ENCODE measurements at places on chromosomes 16 and 17. TPM values are rescaled to one million over a fixed set of nuclear protein-coding genes. Genes with fewer than 3 reads are reported as not detected.

NTN1 gene
- total RNA-seq = 19.2 TPM

CMTM1 gene
- 0.67 TPM for total RNA-seq

SKAP1 gene
- not detected for total RNA-seq

DYNLRB2 gene
- total RNA-seq = 0.93 TPM

CHST4 gene
- not detected for total RNA-seq

PKD1 gene
- 441 TPM for total RNA-seq

GRCh38 chr17:77425791-77426641, 285.2 kb downstream of the SEC14L1 start:
- DNase-seq = no peak

DNA sequence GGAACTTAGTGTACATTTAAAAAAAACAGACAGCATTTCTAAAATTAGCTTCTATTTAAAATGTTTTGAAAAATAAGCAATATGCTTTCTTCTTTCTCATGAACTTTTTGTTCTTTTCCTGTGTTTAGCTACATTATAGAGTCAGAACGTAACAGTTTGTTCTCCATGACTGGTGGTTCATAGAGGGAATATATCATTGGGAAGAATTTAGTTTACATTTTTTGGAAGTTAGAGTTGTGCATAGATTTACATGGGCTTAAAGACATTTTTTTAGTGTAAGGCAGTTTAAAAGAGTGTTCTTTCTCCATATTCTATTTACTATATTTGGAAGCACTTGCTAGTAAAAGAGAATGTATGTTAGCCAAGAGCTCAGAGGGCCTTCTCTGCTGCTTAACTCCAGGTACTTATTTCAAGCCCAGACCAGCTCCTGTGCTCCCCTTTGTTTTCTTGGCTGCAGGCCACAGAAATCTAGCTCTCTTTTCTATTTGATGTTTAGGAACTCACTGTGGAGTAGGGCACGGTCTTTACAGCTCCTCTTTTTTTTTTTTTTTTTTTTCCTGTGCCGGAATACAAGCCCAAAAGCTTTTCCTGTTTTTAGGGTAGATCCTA, 20.2 kb downstream of the AP2B1 start:
- no peak for DNase-seq

- DNase-seq = no peak
Measured at GRCh38 chr16:56436258-56436657, 10.9 kb upstream of the AMFR start.

GRCh38 chr16:1333149-1333812, at the start of gene BAIAP3:
TSS of gene BAIAP3 (plus strand) at chr16:1333645. CDS start at chr16:1338550, 4,905 bp downstream.
- peak; percentile 58 for DNase-seq

- no peak for DNase-seq
Measured at GRCh38 chr17:13749166-13749890, 147.6 kb upstream of the HS3ST3A1 start.

GRCh38 chr16:12435018-12435417, 368.7 kb downstream of the CPPED1 start:
- DNase-seq = no peak

- no peak for DNase-seq
Measured at GRCh38 chr16:21590796-21591195, 8.6 kb upstream of the METTL9 start.

- peak; percentile 49 for DNase-seq
Measured at GRCh38 chr17:58046239-58047094, 36.8 kb upstream of the DYNLL2 start.

DNA sequence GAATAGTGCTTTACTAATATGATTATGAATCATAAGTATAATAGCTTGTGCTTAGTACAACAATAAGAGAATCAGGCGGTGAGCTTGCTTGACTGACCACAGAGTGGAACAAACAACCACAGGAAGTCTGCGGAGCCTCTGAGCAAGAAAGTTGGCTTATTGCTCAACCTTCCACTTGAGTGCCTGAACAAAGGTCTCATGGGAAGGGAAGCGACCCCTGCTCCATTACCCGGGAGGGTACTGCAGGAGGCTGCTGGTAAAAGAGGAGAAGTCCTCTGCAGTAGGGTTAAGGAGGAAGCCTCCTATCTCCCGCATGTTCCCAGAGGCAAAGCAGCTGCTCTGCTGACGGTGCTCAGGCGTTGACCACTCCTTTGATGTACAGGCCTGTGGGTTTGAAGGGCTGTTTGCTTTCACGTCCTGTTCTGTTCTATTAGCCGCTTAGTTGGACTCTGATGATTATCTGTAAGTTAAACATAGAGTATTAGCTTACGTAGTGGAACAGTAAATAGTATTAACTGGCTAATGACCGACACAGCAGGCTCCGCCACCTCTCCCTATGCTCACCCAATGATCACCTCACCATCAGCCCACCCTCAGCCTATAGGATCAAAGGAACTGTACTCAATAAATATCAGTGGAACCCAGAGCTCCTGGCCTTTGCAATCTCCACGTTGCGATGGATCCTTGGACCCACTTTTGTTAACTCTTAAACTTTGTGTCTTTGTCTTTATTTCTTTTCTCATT, 17.5 kb downstream of the ALOX15B start:
- DNase-seq = peak; percentile 47

DNA sequence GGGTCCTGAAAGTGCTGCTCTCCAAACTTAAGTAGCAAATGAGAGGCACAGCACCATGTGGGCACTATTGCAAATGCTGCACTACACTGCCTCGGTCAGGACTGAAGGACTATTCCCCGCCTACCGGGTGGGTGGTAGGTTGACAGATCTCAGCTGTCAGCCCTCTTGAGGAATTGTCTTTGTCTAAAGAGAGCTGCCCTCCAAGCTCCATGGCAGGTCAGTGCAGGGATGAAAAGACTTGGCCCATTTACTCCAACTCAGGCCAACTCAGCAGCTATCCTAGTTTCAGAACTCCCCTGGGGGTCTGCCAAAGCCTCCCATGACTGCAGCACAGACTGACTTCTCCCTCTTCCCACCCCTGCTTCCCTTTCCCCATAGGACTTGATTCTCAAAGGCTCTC, 3.4 kb upstream of the PDZD9 start:
- DNase-seq = no peak

DNA sequence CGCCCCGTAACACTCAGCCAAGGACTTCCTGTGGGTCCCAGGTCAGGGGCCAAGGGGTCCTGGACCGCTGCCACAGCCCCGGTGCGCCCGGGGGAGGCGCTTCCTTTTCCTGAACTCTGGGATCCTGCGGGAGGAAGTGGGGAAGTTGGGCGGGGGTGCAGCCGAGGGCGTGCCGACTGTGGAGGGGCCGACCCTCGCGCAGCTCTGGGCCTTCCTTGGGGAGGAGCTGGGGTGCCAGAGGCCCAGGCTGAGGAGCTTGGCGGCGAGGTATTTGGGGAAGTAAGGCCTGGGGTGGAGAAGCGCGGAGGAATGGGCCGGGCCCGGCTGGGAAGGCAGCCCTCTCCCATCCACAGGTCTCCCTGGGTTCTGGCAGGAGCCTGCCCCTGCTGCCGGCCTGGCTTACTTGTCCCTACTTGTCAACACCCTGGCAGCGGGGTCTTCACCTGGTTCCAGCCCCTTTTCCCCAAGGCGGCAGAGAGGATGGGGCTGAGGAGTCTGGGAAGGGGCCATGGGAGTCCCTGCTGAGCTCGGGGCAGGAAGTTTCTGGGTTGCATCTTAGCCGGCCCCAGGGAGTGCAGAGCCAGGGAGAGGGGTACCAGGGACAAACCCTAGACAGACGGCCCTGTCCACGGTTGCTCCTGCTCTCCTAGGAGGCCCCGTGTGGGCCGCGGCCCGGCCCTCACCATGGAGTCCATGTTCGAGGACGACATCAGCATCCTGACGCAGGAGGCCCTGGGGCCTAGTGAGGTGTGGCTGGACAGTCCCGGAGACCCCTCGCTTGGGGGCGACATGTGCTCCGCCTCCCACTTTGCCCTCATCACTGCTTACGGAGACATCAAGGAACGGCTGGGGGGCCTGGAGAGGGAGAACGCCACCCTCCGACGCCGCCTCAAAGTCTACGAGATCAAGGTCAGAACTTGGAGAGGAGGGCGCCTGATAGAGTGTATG, 1.7 kb downstream of the TBKBP1 start:
- peak; percentile 83 for DNase-seq

GRCh38 chr17:8384801-8385378, 1.9 kb upstream of the RPL26 start:
- no peak for DNase-seq

DNA sequence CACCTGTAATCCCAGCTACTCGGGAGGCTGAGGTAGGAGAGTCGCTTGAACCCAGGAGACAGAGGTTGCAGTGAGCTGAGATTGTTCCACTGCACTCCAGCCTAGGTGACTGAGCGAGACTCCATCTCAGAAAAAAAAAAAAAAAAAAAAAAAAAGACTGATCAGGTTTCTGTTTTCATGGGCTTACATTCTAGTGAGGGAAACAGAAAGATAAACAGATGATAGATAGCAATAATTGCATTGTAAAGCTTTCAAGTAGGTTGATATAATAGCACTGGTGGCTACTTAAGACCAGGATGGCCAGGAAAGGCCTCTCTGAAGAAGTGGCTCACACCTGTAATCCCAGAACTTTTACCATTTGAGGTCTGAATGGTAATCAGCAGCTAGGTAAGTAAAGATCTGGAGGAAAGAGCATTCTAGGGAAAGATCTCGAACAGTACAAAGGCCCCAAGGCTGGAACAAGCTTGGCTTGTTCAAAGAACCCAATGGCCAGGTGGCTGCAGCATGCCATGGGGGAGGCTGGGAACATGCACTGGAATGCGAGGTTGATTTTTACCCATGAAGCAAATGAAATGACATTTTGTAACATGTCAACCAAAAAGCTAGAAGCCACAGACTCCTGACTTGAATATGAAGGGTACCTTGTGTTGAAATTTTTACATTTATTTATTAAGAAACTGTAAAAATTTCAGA, 108.3 kb upstream of the DHX40 start:
- no peak for DNase-seq

Data from heart left ventricle (tissue), 16 donors.